ENCODE measurements at places on chromosomes 6 and 20.

DNA sequence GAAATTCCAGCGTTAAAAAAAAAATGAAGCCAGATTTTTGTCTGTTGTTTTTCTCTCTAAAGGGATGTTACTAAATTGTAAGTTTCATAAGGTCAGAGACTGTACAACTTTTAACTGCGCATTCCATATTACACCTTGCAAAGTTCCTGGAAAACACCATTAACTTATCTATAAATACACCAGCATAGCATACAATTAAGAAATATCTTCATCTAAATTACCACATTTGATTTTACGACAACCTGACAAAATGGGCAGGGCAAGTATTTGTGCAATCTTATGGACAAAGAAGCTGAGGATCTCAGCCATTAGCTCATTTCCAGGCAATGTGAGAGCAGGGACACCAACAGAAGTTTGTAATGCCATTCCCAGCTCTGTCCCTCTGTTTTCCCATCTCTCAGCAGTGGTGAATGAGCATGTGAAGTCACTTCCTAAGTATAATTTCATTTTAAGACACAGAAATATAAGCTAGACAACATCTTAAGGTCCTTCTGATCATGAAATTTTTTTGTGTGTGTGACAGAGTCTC is 12.9 kb upstream of the GCM1 start:
- DNase-seq = no peak

DNA sequence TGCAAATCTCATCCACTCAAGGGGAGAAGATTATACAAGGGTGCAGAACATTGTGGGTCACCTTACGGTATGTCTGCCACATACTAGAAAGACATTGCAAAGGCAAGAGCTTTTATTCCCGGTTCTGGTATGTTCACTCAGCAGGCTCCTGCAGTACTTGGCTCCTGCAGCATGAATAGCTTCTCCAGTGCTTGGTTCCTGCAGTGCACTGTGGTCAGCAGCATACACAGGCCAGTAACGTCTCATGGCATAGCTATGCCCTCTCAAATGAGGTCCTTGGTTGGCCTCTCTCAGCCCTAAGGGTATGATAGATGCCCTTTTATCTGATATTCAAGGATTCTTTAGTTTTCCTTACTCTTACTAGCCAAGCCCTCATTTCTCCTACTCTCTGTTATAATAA is 12.6 kb downstream of the TCP11 start:
- DNase-seq = no peak

- no peak for DNase-seq
Measured at GRCh38 chr6:80304014-80304413, 197.5 kb downstream of the BCKDHB start.

- no peak for DNase-seq
Measured at GRCh38 chr20:59645761-59646171, 41.4 kb downstream of the PHACTR3 start.

DNA sequence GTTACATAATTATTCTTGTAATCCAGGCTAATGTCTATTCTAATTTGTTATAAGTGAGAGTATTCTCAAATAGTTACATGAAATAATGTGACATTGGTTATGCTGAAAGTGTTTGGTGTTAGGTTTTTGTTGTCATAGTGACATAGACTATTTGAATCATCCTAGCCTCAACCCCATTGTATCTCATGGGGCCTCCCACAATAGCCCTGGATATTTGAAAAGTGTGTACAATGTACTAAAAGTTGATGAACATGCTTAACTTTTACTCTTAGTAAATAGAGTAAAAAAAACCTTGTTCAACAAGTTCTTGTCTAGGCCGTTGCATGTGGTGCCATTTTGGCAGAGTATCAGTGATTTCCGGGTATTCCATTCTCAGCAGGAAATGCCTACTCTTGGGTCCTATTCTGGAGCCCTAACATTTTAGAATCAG is 83.0 kb downstream of the RTN4IP1 start:
- no peak for DNase-seq

- DNase-seq = no peak
Measured at GRCh38 chr6:69894578-69895347, 28.4 kb downstream of the COL19A1 start.

GRCh38 chr6:138109042-138109997 is 2.1 kb upstream of the PERP start:
- DNase-seq = peak; percentile 50

GRCh38 chr20:10454151-10454750 is 19.1 kb downstream of the SLX4IP start:
- no peak for DNase-seq

DNA sequence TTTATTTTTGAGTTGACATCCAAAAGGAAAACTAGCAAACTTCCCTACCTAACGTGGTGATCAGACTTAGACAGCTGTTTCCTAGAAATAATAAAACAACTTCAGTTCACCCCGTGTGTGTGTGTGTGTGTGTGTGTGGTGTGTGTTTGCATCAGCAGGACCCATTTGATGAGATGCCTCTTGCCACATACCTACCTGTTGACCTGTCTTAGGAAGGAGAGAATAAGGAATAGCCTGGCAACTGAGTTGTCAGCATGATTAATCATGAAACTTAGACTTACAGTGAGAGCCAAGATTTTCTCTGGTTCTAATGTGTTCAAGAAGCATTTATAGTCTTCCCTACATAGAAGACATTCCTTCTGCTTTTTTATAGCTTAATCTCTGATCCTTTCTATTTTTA is 16.1 kb upstream of the PBOV1 start:
- no peak for DNase-seq

- no peak for DNase-seq
Measured at GRCh38 chr6:17086469-17086868, 15.4 kb upstream of the STMND1 start.

- no peak for DNase-seq
Measured at GRCh38 chr6:86456821-86457220, 480.5 kb upstream of the HTR1E start.

- DNase-seq = no peak
Measured at GRCh38 chr6:122902326-122902725, 93.7 kb upstream of the CLVS2 start.

DNA sequence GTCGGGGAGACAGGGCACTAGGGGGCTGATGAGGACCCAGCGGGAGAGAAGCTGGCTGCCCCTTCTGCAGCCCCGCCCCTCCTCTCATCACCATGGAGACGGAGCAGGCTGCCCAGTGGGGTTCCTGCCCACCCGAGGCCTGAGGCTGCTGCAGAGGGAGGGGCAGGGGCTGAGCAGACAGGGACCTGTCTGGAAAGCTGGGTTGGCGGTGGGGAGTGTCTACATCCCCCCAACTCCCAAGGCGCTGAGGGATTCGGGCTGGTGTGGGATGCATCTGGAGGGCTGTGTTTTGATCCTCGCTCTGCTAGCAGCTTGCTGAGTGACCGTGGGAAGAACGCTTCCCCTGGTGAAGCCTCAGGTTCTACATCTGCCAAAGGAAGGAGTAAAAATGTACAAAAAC is 1.2 kb upstream of the BPI start:
- no peak for DNase-seq

DNA sequence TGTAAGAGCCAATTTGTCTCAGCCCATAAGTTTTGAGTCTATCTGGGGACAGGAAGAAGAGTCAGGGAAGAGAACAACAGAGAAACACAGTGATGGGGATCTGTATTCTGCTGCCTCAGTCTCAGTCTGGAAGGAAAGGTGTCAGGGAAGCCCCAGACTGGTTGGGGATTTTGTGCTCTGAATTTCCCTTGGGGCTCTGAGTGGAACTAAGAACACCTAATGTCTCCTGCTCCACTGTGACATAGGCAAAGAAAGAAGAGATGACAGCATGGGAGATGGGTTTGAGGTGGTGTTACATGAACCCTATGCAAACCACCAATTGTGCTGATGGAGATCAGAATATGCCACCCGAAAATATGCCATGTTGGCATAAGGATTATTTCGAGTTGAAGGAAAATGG is 139.5 kb upstream of the MYLIP start:
- no peak for DNase-seq

- DNase-seq = no peak
Measured at GRCh38 chr6:33418690-33419291, 884 bp upstream of the CUTA start.

- DNase-seq = no peak
Measured at GRCh38 chr6:138088326-138088762, 18.9 kb downstream of the PERP start.

- DNase-seq = no peak
Measured at GRCh38 chr6:145801021-145801420, 13.6 kb downstream of the FBXO30 start.

GRCh38 chr6:156957931-156958547 is 180.9 kb downstream of the ARID1B start:
- no peak for DNase-seq

- no peak for DNase-seq
Measured at GRCh38 chr20:4335722-4336121, 320.4 kb upstream of the RNF24 start.

DNA sequence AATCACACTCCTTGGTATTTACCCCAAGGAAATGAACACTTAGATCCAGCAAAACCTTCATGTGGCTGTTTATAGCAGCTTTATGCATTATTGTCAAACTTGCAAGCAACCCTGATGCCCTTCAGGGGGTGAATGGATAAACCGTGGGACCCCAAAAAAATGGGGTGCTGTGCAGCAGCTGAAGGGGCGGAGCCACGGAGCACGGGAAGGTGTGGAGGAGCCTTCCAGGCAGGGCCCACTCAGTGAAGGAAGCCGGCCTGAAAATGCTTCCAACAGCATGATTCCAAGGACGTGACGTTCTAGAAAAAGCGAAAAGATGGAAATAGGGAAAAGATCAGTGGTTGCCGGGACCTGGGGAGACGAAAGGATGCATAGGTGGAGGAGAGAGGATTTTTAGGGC is 25.6 kb upstream of the FRMD1 start:
- DNase-seq = no peak

GRCh38 chr20:35305682-35306556 is 13.7 kb upstream of the FAM83C start:
- peak; percentile 31 for DNase-seq

GRCh38 chr6:97129106-97129505 is 153.9 kb downstream of the MMS22L start:
- DNase-seq = no peak

- no peak for DNase-seq
Measured at GRCh38 chr6:142773859-142774648, 170.9 kb downstream of the HIVEP2 start.

DNA sequence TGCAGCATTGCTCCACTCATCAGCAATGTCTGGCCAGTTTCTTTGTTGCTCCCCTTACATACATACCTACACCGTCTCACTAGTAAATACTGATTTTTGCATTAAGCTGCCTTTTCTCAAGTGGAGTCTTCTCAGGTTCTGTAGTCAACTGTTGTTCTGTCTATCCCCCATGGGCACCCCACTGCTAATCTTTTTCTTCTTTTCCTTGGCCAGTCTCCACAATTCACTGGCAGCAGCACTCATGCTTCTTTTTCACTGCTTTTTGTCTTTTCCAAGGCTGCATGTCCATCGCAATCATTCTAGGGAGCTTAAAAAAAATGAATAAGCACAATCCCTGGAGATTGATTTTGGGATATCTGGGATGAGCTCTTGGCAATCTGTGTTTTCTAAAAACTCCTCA is 10.3 kb upstream of the ERVFRD-1 start:
- no peak for DNase-seq

GRCh38 chr6:24432611-24433010 is 29.9 kb downstream of the MRS2 start:
- DNase-seq = no peak

- DNase-seq = no peak
Measured at GRCh38 chr6:13117570-13117969, 210.8 kb downstream of the TBC1D7 start.

- no peak for DNase-seq
Measured at GRCh38 chr20:24690408-24690807, 221.0 kb downstream of the SYNDIG1 start.

- DNase-seq = no peak
Measured at GRCh38 chr6:50891290-50891689, 72.6 kb downstream of the TFAP2B start.

DNA sequence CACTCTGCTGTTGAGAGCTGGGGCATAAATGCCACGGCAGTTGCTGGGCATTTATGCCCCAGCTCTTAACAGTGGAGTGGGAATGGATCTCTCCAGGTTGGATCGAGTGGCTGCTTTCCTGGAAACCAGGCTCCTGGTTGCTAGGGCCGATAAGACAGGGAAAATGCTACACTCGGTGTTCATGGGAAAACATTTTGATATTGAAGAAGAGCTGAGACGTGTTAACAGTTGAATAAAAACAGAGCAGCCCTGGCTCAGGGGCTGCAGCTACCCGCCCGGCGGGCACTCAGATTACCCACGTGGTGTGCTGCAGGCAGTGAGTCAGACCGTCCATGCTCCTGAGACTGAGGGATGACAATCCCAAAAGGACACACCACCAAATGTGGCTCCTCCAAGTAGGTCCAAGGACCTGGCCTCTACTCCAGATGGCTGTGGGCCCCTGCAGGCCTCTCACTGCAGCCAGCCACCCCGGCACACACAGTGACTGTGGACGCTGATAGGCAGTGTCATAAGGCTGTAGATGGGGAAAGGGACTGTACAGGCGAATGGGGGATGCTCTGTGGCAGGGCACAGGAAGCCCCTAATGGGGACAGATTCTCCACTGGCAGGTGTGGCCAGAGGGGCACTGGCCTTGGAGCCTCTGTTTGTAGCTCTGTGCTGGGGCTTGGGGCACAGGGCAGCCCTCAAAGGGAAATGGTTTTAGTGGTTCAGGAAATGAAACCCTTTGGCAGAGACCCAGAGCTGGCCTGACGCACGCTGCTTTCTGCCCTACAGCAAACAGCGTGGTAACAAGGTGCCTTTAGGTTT is 237.8 kb downstream of the LY86 start:
- no peak for DNase-seq

DNA sequence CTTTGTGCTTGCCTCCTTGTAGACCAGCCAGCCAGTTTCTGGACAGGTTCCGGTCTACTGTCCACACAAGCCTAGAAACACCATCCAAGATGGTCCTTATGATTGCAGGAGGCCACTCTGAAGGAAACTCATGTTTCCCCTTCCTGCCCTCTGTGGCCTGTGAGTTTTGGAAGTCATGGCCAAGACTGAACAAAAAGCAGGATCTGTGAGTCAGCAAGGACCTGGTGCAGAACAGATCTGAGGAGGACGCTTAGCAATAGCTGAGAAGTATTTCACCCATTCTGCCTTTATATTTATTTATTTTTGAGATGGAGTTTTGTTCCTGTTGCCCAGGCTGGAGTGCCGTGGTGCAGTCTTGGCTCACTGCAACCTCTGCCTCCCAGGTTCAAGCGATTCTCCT is 134.6 kb upstream of the EEF1E1 start:
- DNase-seq = no peak
